Suppressor macrophage (primary cell): ENCODE measurements at places on chromosomes 12 and 14.
A peak's percentile ranks its signal among the peaks of the same experiment; 100 is the strongest.

GRCh38 chr12:111174251-111174960 is 194.5 kb downstream of the PHETA1 start:
- peak; percentile 78 for DNase-seq

- DNase-seq = no peak
These were observed 27.7 kb downstream of the PPP2R5C start for GRCh38 chr14:101789222-101789621.

DNA sequence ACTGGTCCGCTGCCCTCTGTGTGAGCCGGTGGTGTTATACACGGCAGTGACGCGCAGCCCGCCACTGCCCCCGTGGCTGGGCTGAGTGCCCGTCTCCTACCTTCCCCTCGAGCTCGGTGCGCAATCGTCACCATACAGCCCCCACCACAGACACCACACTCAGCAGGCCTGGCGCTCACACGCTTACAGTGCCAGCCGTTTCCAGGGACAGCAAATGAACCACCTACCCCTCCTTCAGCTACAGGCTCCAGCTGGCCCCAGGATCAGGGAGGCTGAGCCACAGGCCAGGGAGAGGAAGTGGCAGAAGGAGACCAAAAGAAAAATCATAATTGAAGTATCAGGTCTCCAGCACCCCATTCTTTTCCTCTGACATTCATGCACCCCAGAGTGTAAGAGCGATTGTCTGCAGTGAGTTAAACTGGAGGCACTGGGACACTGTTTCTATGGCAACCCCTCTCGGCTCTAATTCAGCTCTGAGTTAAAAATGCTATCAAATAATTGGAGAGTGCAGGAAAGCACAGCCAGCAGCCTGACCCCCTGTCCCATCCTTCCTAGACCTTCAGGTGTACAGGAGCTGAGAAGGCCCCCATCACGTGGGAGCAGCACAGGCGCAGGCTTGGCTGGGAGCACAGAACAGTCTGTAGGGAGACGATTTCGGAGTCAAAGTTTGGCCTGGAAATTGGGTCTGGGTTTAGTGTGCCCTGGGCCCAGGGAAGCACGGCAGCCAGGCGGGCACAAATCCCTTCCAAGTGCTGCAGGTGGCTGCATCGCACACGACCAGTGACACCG is 18.0 kb downstream of the LRTM2 start:
- DNase-seq = no peak

GRCh38 chr12:84329938-84330337 is 582.7 kb downstream of the SLC6A15 start:
- no peak for DNase-seq

DNA sequence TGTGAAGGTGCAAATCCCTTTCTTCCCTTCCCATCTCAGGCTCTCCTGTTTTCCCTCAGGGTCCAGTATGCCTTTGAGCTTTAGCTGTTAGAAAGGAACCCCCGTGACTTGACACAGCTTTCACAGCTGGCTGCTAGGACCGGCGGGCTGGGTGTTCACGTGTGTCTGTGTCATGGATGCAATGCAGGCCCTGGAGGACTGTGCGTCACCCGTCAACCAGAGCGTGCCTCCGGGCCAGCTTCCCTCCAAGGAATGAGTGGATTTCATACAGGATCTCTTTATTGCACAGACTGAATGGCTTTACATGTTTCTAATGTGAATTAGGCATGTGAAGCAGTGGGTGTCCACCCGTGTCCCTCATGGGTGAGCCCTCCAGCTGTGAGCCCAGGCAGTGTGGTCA is 77.4 kb downstream of the AACS start:
- no peak for DNase-seq

DNA sequence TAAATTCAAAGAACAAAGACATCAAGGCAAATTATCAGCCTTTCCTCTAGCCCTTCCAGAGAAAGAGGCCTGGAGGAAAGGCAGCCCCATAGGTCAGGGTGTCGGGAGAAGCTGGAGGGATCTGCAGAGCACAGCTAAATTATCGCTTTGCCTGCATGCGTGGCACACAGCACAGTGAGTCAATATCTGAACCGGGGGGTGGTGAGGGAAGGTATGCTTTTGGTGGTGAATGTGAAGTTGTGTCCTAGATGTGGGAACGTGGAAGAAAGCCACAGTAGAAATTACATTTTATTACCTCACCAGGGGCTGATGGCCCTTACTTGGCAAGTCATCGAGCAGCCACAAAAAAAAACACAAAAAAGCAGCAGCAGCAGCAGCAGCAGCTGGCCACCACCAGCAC is 243.2 kb downstream of the EGLN3 start:
- no peak for DNase-seq

- DNase-seq = no peak
These were observed 95.0 kb downstream of the IGF1 start for GRCh38 chr12:102385343-102385742.

DNA sequence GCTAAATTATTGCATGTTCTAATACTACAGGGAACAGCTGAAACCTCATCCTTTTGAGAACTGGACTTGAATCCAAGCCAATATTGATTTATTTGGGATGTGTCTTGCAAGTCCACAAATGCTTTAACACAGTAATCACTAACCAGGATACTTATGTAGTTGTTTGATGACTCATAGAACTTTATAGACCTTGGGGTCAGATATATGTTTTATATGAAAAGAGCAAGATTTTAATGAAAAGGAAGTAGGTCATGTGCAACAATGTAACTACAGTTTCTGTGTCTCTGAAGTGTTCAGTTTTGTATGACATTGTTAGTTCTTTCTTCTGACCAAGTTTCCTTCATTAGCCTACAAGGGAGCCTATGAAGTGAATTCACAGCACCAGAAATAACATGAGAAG is 352.0 kb downstream of the ZFP36L1 start:
- peak; percentile 57 for DNase-seq

- peak; percentile 74 for DNase-seq
These were observed 74.0 kb downstream of the PDE3A start for GRCh38 chr12:20442322-20442721.

GRCh38 chr12:10363914-10364814 is 25.7 kb downstream of the KLRK1 start:
- peak; percentile 40 for DNase-seq

DNA sequence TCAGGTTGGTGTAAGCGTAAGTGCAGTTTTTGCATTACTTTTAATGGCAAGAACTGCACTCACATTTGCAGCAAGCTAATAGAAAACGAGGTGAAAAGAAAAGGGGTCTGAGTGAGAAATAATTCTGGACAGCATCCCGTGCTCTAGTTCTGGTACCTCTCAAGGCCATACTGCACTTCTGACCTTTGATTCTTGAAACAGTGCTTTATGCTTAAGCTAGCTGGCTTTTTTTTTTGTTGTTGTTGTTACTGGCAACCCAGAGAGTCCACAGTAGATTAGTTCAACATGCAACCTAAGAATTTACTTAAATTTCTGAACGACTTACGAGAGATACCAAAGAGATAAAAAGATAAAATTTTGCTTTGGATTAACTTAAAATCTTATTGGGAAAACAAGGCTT is 75.2 kb upstream of the PRKD1 start:
- DNase-seq = no peak

DNA sequence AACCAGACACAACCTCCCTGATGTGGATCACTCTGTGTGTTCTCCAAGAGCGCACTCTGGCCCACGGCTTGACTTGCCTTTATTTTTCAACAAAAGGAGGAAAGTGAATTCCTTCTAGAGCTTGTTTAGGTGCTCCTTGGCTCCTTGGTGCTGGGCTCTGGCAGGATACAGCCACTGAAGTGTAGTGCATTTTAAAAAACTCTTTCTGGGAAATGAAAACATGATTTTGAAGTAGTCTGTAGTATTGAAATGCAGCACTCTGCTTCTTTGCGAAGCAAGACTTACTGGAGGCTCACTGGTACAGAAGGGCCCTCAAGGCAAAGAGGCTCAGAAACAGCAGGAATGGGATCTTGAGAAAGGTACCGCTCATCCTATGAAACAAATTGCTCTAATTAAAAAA is 81.6 kb downstream of the PTCSC3 start:
- DNase-seq = no peak

DNA sequence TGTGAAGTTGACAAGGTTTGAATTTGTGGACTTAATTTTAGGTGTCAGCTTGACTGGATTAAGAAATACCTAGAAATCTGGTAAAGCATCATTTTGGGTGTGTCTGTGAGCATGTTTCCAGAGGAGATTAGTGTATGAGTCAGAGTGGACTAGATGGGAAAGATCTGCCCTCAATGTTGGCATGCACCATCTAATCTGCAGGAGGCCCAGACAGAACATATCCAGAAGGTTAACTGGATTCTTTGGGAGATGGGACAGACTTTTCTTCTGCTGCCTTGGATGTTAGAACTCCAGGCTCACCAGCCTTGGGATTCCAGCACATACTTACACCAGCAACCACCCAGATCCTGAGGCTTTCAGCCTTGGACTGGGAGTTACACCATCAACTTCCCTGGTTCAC is 14.1 kb downstream of the SGPP1 start:
- DNase-seq = no peak

DNA sequence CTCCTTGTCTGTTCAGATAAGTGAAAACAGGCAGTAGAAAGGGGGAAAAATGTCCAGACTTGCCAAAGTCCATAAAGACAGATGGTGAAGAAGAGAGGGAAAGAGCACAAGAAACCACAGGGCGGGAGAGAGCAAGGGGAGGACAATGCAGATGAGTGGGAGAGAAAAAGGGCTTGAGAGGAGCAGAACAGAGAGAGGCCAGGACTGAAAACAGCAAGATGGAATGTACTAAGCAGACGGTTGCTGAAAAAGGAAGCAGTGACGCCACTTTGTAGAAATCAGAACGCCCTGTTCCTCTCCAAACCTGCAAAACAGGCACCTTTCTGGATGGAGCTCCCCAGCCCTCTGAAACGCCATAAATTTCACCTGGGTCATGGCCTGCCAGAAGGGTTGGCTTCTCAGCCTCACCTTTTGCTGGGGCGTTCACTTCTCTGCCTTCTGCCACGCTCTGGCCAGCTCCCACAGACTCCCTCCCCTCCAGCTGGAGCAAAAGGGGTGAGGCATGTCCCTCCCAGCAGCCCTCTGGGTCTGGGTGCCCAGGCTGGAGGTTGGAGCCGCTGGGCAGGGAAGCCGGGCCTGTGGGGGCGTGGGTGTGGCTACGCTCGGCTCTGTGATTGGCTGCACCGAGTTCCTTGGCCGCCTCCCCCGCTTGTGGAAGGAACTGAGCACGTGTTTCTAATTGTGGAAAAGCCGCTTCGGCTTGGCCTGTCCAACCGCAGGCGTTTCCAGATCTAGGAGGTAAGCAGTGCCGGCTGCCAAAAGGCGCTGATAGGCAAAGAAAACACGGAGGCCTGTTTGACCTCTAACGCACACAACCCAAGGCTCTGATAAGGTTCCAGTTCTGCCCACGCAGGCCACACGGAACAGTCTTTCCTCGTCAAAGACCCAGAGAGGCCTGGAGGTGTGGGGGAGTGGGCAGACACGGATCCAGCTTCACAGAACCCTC is 29.3 kb downstream of the SLC7A8 start:
- peak; percentile 83 for DNase-seq

- DNase-seq = no peak
These were observed 122.3 kb upstream of the FBXO33 start for GRCh38 chr14:39554576-39554975.

- no peak for DNase-seq
These were observed 132.9 kb upstream of the SSTR1 start for GRCh38 chr14:38074754-38075153.
